ENCODE measurements at places on chromosomes 11 and 22.
A peak's percentile ranks its signal among the peaks of the same experiment; 100 is the strongest.

DNA sequence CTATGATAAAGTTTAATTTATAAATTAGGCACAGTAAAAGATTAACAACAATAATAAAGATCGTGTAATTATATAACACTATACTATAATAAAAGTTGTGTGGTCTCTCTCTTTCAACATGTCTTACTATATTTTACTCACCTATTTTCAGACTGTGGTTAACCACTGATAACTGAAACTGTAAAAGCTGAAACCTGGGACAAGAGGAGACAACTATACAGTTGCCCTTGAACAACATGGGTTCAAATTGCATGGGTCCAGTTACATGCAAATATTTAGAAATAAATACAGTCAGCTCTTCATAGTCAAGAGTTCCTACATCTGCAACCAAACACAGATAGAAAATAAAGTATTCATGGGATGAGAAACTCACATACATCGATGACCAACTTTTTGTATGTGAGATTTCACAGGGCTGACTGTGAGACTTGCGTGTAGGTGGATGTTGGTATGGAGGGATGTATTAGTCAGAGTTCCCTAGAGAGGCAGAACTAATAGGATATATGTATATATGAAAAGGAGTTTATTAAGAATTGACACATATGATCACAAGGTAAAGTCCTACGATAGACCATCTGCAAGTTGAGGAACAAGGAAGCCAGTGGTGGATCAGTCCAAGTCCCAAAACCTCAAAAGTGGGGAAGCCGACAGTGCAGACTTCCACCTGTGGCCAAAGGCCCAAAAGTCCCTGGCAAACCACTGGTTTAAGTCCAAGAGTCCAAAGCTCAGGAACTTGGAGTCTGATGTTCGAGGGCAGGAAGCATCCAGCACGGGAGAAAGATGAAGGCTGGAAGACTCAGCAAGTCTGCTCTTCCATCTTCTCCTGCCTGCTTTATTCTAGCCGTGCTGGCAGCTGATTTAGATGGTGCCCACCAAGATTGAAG lies 359.5 kb downstream of the INSC start:
- no peak for DNase-seq

DNA sequence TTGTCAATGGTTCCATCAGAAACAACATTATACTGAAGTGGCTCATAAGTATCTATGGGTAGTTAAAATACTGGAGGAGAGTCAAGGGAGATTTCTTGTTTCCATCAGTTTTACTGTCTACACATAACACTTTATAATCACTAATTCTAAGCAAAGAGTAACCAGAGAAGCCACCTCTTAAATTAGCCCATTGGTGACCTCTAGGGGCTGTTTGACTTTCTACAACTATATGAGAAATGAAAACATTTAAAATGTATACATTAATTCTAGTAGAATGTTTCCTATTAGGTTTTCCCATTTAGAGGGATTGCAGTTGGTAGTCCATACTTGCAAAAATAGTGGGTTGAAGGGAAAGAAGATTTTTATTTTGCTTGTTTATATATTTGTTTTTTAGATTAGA lies 504.3 kb downstream of the FAM181B start:
- DNase-seq, result no peak

GRCh38 chr11:5252919-5253265 lies 1.7 kb downstream of the HBG2 start:
- DNase-seq, result no peak

GRCh38 chr11:134377876-134378275 lies 34.2 kb downstream of the B3GAT1 start:
- DNase-seq, result no peak

GRCh38 chr22:37126383-37126782 lies 16.9 kb upstream of the TMPRSS6 start:
- no peak for DNase-seq

DNA sequence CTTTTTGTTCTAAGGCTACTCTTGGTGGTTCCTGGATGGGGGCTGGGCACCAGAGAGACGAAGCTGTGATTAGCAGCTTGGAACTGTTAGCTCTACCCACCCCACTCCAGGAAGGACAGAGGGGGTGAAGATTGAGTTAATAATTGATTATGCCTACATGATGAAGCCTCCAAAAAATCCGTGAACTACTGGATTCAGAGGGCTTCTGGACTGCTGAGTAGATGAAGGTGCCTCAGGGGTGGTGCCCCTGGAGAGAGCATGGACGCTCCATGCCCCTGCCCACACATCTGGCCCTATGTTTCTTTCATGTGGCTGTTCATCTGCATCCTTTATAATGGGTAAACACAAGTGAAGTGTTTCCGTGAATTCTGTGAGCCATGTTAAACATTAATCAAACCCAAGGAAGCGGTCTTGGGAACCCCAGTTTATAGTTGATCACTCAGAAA lies 47.3 kb upstream of the CYP2D6 start:
- no peak for DNase-seq

DNA sequence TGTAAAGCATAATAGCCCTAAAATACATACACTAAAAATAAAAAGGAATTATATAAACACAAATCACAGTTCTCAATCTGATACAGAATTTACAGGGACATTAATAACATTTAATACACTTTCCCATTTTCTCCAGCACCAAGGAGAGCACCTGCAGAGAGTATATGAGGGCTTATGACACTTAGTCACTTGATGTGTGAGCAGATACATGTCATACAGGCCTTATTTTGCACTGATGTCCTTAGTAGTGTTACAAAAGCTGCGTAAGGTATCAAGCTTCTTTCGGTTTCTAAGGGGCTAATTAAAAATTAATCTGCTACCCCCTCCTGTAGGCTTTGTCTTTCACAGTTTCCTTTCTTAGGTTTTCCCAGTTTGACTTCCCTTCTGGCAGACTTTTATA lies 61.3 kb downstream of the TRIM44 start:
- no peak for DNase-seq

GRCh38 chr11:83303316-83303715 lies 17.1 kb upstream of the CCDC90B start:
- no peak for DNase-seq

DNA sequence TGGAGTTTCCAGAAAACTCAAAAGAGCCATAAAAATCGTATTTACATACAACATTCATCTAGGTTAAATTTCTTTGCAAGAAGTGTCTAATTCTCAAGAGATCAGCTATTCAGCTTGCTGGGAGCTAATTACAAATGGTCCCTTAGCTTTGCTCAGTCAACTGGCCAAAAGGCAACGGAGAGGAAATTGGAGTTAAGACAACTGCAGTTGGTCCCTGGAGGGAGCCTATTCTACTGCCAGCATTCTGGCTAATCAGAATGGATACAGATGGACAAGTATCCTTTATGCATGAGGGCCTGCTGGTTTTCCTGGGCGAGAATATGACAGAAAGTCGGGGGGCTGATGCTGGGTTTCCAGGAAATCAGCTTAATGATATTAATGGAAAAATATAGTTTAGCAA lies 45.5 kb downstream of the KCNJ1 start:
- no peak for DNase-seq

GRCh38 chr22:26318975-26319374 lies 110.1 kb upstream of the ASPHD2 start:
- DNase-seq, result no peak

GRCh38 chr22:21841422-21841821 lies 26.0 kb downstream of the MAPK1 start:
- DNase-seq, result no peak

DNA sequence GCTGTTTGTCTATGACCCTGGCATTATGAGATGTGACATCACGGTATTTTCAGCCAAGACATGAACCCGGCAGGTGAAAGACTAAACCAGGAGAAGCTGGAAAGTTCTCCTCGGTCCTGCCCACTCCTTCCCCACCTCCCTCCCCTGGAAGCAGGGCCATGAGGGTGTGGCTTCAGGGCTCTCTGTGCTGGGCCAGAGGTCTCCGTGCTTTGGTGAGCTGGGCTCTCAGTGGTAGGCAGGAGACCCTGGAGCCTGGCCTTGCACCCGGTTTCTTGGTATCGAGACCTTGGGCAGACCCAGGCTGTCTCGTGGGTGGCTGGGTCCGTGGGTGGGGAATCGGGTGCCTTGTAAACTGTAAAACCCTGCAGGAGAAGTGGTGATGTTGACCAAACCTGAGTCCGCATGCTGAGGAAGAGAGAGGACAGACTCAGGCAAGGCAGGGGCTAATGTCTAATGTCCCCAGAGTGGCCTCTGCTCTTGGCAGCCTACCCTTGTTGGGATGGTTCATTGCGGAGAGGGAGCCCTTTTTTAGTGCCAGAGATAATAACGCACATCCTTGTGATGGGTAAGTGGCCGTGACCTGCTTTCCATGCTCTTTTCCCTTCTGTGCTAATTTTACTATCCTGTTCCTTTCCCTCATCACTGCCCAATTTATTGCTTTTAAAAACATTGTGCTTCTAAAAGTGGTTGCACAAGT lies 48.6 kb upstream of the PARVG start:
- peak; percentile 44 for DNase-seq

GRCh38 chr22:24282401-24282800 lies 11.8 kb downstream of the SPECC1L start:
- no peak for DNase-seq

DNA sequence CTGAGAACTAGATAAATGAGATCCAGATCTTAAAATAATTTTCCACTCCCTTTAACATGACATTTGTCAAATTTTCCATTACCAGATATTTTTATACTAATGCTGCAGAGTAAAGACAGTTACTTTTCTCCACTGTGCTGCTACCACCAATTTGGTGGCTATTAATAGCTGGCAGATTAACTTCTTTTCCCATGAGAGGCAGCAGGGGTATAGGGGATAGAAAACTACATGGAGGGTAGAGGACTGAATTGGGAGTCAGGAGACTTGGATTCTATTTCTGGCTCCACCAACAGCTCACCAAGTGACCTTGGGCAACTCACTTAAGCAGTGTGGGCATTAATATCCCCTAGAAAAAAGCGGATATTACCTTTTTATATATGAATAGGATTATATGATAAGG lies 69.2 kb downstream of the KIF18A start:
- DNase-seq, result no peak

- no peak for DNase-seq
These were observed 25.2 kb downstream of the BCR start for GRCh38 chr22:23205339-23206049.

- DNase-seq, result no peak
These were observed 572.9 kb downstream of the NTM start for GRCh38 chr11:131943295-131943694.

Data from sigmoid colon (tissue), 7 donors.